OCI-M1 (cell line): ENCODE measurements at places on chromosomes 11 and 22.
A peak's percentile ranks its signal among the peaks of the same experiment; 100 is the strongest.

DNA sequence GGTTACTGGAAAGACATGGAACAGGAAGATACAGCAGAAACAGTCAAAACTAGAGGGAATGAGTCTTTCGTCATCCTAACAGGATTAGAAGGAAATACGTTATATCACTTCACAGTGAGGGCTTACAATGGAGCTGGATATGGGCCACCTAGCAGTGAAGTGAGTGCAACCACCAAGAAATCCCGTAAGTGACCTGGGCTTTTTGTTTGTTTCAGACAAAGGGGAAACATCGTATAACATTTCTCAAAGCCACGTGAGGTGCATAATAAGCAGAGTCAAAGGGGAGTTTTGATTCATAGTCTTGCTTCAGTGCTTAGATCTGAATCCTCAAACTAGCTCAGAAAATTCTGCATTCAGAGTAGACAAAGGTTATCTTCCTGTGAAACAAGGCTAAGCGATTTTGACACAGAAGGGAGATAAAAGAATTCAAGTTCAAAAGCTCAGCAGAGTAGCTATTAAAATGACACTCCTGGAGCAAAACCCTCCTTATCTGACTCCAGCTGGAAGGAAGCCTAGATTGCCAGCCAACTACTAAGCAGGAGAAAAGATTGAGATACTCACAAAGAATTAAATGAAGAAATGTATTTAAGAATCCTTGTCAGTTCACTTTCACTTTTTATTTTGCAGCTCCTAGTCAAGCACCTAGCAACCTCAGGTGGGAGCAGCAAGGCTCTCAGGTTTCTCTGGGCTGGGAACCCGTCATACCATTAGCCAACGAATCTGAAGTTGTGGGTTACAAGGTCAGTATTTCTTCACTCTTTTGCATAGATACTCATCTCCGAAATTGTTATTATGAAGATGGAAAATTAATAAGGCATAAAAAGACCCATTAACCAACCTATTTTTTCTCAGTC is 346.4 kb upstream of the ARHGAP42 start:
- peak; percentile 19 for DNase-seq

DNA sequence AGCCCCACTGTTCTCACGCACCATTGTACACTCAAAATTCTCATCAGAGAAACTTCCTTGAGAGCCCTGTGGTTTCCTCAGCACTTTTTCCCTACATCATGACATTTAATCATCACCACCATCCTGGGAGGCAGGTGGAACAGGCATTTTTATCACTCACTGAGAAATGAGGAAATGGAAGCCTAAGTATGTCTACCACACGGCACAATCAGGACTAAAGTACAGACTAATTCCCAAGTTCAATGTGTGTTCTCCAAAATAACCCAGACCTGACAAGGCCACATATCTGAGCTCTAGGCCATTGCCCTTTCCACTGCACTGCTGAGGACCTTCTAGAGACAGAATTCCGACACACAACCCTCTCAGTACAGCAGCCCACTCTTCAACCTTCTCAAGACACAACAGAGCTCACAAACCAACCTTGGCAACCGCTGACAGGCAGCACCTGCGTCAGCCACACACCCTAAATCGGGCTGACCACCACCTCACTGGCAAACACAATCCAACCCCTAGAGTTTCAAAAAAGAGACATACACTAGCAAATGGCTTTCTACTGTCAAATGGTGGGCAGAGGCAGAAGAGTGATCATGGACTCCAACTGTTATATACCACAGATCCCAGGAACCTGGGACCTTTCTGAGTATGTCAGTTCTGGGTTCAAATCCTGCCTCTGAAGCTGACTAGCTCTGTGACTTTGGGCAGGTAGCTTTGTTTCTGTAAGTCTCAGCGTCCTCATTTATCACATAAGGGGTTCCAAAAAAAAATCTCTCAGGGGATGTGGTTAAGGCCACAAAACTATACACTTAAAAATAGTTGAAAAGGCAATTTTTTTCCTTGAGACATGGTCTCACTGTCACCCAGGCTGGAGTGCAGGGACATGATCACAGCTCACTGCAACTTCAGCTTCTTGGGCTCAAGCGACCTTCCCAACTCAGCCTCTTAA is 16.3 kb downstream of the SMCO4 start:
- DNase-seq, result no peak

- peak; percentile 97 for DNase-seq
Observed at GRCh38 chr11:68632802-68633201, 51.5 kb upstream of the GAL start.

- no peak for DNase-seq
Observed at GRCh38 chr22:23197836-23198235, 17.5 kb downstream of the BCR start.

DNA sequence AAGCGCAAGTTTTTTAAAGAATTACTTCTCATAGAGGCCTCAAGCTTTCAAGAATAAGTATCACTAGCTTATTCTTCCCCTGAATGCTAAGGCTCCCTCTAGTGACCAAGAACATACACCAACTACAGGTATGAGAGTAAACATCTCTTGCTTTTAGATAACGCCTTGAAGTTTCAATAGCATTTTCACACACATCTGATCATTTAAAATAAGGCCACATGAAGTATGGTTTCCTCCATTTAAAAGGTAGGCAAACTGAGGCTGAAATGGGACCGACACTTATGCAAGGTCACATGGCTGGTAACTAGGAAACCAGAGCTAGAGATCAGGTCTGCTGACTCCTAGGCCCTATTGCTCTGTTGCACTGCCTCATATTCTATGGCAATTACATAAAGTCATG is 66.5 kb downstream of the CCDC34 start:
- peak; percentile 69 for DNase-seq

DNA sequence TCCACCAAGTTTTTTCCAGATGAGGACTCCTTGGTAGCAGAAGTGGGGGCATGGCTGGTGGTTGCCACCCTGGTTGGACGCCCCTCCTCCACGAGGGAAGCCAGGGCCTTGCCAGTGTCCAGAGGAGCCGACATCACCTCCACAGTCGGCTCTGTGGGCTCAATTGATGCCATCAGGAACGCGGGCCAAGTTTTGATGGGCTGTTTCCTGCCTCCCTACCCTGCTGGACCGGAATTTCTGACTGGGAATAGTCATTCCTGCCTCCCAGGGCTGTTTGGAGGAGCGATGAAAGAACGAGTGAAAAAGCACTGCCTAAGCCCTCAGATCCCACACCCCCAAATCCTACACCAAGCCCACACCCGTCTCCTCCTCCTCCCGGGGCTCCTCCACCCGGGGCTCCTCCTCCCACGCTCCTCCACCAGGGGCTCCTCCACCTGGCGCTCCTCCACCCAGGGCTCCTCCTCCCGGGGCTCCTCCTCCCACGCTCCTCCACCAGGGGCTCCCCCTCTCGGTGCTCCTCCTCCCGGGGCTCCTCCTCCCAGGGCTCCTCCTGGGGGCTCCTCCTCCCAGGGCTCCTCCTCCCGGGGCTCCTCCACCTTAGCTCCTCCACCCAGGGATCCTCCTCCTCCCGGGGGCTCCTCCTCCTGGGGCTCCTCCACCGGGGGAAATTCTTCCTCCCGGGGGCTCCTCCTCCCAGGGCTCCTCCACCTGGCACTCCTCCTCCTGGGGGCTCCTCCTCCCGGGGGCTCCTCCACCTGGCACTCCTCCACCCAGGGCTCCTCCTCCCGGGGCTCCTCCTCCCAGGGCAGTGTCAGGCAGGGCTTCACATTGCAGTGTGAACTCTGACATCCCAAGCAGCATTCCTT is 10.0 kb upstream of the PRR5 start:
- no peak for DNase-seq

DNA sequence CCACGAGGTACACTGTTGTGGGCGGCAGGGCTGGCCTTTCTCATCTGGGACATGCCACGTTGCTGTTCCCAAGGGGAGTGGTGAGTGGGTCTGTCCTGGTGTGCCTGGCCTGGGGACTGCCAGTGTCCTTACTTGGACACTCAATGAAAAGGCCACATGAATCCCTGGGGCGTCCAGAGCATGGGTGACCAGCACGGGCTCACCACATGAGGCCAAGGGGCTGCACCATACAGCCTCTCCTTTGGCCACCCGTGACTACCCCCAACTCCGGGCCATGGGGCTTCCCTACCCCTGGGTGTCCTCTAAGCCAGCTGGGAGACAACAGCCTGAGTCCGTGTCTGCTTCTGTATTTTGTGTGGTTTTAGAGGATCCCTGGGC is 20.2 kb upstream of the TXNRD2 start:
- DNase-seq, result no peak

- DNase-seq, result no peak
Observed at GRCh38 chr11:45827123-45827522, 20.2 kb upstream of the CRY2 start.

DNA sequence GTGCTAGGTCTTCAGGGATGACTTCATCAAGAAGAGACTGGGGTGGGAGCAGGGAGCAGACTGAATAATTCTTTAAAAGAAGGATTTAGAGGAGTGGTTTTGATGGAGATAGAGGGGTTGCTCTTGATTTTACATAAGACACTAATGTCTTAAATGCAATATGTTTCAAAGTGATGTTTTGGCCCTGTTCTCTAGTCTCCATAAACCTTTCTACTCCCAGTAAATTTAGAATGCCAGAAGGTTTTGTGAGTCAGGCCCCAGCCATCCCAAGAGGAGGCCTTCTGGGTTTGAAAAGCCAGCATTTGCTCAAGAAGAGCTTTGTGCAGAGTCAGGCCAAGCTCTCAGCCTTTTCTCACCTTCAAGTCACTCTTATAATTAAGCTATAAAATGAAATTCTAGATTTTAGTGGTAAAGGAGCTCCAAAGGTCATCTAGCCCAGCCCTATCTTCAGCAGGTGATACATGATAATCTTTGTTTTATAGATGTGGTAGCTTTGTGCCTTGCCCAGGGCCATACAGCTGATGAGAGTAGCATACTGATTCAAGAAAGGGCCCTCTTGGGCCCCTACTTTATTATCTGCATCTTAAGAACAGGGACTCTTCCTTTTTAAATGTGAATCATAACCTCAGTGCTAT is 122.8 kb upstream of the MTNR1B start:
- DNase-seq, result no peak

- DNase-seq, result no peak
Observed at GRCh38 chr11:75267171-75267970, 26.8 kb downstream of the TPBGL start.

DNA sequence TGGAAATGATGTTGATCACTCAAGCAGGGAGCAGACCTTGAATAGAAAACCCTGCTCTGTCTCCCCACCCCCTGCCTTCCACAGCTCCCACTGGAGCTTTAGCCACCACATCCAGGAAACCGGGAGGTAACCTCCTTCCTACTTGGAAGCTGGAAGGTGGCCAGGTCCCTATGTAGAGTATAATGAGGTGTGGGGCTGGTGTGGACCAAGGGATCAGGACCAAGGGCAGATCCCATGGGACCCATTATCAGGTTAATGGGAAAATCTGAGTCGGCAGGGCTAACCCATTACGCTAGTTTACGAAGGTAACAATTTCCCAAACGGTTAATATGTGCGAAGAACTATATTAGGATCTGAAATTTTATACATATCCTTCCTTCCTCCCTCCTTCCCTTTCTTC is 321.9 kb downstream of the MIAT start:
- DNase-seq, result no peak

DNA sequence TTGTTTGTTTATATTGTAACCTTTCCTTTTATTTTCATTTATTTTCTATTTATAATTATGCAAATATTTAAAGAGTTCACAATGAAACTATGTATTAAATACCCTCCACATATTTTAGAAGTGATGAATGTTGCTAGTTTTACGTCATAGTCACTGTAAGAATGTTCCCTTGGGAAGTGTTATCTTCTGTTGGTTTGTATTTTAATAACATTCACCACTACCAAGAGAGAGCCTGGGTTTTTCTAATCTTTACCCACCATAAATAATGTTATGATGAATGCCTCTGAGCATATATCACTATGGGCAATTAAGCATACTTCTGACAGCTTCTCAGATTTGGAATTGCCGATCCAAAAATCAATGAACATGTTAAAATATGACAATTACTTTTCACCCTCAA is 80.7 kb downstream of the GGT1 start:
- DNase-seq, result no peak

GRCh38 chr22:46336119-46337078 is 885 bp downstream of the TRMU start:
- peak; percentile 11 for DNase-seq

DNA sequence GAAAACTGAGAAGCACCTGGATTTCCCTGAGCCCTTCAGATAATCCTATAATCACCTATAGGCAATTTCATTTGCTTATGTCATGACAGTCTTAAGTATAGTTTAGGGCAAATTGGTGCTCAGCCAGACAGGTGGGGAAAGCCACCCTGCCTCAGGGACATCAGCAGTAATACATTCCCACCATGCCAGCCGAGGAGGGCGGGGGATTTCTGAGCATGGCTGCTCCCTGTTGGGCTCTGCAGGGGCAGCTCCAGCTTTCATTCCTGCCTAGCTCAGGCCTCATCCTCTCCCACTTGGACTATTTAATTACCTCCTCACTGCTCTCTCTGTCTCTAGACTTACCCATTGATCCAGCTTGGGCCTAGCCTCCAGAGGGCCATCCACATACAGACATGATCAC is 9.0 kb upstream of the DRD2 start:
- no peak for DNase-seq

DNA sequence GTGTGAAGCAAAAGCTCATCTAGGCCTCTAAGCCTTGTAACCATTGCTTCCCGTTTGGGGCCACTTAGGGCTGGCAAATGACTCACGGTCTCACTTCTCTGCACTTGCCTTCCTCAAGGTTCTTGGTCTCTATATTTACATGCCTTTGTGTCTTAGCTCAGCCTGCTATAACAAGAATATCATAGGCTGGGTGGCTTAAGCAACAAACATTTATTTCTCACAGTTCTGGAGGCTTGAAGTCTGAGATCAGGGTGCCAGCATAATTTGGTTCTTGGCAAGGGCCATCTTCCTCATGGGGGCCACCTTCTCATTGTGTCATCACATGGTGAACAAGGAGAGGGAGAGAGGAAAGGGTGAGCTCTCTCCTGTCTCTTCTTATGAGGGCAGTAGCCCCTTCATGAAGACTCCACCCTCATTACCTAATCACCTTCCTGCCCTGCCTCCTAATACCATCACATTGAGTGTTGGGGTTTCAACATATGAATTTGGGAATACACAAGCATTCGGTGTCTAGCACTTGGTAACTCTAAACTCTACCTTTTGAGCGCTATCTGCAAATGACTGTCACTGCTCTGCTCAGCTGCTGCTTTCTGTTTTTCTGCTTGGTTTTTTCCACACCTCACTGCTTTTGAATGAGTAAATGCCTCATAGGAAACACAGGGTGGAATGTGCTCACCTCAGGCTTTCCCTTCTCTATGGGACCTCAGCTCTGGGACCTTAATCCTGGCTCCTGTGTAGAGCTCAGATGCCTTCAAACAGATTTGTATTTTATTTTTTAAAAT is 16.2 kb upstream of the ME3 start:
- DNase-seq, result peak; percentile 91

- no peak for DNase-seq
Observed at GRCh38 chr11:107018219-107018901, at the start of gene GUCY1A2. Gene GUCY1A2, minus strand, starts transcription at chr11:107018476. Its CDS starts 421 bp downstream, at chr11:107018055.

DNA sequence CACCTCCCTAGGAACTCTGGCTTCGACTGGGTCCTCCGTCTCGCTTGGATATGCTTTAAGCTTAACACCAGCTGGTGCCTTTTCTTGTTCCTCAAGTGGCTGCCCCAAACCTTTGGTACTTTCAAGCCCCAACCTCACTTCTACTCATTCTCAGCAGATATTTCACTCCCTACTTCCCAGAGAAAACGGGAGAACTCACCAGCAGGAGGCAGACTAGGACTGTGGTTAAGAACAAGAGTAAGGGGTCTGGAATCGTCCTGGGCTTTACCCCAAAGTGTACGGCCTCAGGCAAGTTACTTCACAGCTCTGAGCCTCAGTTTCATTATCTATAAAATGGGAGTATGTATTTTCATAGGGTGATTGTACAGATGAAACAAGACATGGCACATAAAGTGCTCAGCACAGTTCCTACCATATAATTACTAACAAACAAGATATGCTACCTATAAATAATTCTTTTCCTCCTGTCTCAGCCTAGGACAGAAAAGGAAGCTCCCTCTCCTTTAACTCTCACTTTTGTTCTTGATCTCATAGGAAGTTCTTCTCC is 37.8 kb downstream of the PAMR1 start:
- DNase-seq, result peak; percentile 11
